ENCODE measurements at places on chromosomes 1 and 21. TPM values are rescaled to one million over a fixed set of nuclear protein-coding genes. Genes with fewer than 3 reads are reported as not detected.

Gene CEPT1
- 30.7 TPM for total RNA-seq

Gene OLIG1
- total RNA-seq: not detected

Gene CR1L
- not detected for total RNA-seq

Gene CASQ1
- total RNA-seq: not detected

Gene RAP1GAP
- total RNA-seq: under 0.01 TPM

Gene TMPRSS15
- not detected for total RNA-seq

Gene OR2M2
- not detected for total RNA-seq

Gene NID1
- 303 TPM for total RNA-seq

Gene GBP2
- total RNA-seq: 13.4 TPM

Gene NPHS2
- not detected for total RNA-seq

Gene PGLYRP4
- total RNA-seq: not detected

Gene RGS1
- total RNA-seq: not detected

Gene PIP5K1A
- total RNA-seq: 40.1 TPM

Gene MYOG
- total RNA-seq: not detected

Gene KRTAP19-3
- total RNA-seq: not detected

Gene ST6GALNAC5
- total RNA-seq: not detected

Gene IL12RB2
- total RNA-seq: 0.11 TPM

Gene FGR
- 0.22 TPM for total RNA-seq

Gene ANGPTL1
- total RNA-seq: not detected

Gene PLA2G2C
- not detected for total RNA-seq

Gene NCAM2
- under 0.01 TPM for total RNA-seq
